ENCODE measurements at places on chromosomes 4 and X.

- no peak for DNase-seq
Measured at GRCh38 chrX:69032601-69033000, 132.7 kb downstream of the PJA1 start.

DNA sequence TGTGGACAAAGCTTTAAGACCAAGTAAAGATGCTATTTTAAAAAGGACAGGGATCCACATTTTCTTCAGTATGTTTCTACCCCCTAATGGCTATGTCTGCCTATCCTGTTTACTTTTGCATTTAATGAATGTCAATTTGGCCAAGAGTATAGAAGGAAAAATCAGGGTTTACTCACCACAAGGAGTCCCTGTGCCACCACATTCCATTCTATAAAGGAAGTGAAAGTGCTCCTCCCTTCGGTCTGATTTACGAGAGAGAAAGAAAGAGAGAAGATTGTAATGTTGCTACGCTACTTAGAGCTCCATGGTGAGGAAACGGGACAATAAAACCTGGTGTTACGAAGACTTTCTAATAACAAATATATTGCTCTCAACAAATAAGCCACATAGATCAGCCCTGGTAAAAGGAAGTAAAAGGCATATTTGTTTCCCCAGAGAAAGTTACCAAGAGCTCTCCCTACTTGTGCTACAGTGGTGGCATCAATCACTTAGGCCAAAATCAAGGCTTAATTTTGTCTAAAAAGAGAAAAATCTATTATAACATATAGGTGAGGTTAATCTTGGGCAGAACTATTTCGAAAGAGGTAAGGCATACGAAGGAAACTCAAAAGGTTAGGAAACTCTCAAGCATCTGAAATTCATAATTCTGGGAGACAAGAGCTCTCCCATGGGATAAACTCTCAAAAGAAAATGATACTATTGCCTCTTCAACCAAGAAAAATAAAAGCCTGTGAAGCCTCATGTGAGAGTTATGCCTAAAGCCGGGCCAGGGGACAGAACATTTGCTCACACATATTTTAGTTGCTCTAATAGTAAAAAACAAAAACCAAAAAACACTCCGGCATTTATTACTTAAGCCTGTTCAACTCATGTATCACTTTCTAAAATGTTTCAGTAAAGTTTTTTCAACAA lies 29.5 kb downstream of the TAPT1 start:
- DNase-seq, result no peak

DNA sequence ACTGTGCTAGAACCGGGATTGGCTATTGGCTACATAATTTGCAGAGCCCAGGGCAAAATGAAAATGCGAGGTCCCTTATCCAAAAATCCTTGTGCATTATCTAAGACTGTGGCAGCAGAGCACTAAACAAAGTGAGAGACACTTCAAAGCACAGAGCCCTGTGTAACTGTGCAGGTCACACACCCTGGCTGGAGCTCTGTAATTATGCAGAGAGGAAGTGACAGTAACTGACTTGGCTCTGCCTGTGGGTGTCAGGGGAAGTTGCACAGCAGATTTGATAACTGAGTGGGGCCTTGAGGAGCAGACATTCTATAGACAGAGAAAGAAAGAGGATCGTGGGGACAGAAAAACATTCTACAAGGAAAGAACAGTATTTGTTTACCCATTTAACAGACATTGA lies 173.5 kb upstream of the FMR1 start:
- no peak for DNase-seq

DNA sequence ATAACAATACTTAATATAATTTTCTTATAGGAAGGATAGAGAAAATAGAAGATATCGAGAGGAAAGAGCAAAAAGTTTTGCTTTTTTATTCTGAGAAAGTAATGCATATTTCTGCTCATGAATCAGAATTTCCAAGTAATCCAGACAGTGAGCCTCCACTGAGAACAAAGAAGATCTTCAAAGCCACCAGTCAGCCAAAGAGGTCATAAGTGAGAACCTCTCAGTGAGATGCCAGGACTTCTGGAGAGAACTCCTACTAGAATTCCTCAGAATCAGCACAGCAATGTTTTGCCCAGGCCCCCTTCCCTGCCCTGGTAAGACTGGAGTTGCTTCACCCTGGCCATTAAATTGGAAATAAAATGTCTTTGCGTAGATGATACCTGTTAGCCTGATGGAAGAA lies 254.4 kb upstream of the FAT4 start:
- no peak for DNase-seq

GRCh38 chr4:107120661-107121060 lies 84.5 kb upstream of the DKK2 start:
- no peak for DNase-seq

DNA sequence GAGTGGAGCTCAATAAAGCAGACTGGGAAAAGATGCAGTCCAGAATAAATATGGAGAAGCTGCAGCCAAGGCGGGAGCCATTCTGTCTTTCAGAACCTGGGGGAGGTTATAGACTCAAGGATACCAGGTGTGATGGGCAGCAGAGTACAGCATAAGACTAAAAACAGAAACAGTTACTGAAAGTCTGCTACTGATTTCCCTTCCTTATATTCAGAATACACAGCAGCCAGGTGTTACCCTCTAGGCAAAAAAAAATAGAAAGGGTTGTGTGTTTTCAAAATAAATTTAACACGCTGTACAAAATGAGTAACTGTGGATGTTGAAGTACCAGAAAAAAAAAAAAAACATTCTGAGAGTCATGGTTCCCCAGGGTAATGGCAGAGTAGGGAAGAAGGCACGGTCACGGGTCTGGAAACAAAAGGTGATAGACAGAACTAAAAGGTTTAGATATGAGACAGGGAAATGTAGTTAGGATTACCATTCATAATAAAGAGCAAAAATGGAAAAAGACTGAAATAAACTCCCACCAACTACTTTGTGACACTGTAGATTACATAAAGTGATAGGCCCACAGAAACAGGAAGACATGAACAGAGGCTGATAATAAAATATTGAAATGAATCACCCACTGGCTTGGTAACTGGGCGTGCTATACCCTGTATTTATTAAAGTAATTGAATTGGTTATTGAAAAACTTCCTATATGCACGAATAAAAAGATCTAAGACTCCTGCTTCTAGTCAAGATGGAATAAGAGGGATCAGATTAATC lies 10.8 kb upstream of the HHIP start:
- DNase-seq, result no peak

DNA sequence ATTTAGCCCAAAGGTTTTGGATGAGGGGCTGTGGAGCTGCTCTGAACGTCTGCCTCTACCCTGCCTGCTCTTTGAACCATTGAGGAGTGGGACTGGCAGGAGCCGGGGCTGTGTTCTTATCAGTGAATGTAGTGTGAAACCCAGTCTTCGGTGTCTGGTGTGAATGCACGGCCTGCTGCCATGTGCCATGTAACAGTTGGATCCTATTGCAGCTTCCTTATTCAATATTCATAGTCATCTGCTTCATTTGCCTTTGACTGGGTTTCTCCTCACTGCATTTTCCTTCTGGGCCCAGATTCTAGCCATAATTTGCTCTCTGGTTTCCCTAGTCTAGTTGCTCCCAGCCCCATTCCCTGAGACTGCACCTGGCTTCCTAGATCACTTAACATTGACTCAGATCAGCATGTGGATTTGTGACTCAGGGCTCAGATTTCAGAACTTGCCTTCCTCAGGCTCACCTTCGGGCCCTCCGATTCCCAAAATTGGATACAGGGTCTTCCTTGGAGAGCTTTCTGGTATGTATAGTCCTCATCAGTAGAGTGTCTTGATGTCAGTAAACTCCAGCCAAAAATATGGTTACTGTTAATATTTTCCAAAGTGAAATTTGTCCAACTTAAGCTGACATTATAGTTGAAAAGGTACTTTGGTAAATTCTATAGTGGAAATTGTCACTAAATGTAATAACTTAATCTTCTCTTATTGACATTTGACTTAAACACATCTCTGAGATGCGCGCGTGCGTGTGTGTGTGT lies 94.0 kb upstream of the DDIT4L start:
- no peak for DNase-seq
